ENCODE measurements at places on chromosomes 6 and 20. TPM values are rescaled to one million over a fixed set of nuclear protein-coding genes. Genes with fewer than 3 reads are reported as not detected.

DNA sequence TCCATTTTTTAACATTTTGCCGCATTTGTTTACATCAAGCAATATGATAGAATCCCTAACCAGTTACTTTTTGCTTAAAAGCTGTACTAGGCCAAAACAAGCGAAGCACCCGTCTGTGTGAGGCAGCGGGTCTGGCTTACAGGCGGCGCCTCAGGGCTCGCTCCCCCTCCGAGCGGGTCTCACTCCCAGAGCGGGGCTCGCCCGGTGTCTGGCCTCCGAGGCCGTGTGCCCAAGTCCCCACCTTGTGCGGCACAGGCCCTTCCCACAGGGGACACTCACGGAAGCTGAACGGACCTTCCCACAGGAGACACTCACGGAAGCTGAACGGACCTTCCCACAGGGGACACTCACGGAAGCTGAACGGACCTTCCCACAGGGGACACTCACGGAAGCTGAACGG lies 23.4 kb downstream of the ZBTB46 start:
- no peak overlapping the region for H3K27ac ChIP-seq
- DNase-seq = no peak
- peaks cover 5% of the 10 kb centered on the region for H3K36me3 ChIP-seq

- no peak for DNase-seq
- no peak overlapping the region for H3K4me3 ChIP-seq
- H3K4me1 ChIP-seq = peaks cover 33% of the 10 kb centered on the region
- H3K36me3 ChIP-seq = peaks cover 3% of the 10 kb centered on the region
- H3K27ac ChIP-seq = no peak overlapping the region
These were observed 42.6 kb downstream of the DSE start for GRCh38 chr6:116413357-116413756.

DNA sequence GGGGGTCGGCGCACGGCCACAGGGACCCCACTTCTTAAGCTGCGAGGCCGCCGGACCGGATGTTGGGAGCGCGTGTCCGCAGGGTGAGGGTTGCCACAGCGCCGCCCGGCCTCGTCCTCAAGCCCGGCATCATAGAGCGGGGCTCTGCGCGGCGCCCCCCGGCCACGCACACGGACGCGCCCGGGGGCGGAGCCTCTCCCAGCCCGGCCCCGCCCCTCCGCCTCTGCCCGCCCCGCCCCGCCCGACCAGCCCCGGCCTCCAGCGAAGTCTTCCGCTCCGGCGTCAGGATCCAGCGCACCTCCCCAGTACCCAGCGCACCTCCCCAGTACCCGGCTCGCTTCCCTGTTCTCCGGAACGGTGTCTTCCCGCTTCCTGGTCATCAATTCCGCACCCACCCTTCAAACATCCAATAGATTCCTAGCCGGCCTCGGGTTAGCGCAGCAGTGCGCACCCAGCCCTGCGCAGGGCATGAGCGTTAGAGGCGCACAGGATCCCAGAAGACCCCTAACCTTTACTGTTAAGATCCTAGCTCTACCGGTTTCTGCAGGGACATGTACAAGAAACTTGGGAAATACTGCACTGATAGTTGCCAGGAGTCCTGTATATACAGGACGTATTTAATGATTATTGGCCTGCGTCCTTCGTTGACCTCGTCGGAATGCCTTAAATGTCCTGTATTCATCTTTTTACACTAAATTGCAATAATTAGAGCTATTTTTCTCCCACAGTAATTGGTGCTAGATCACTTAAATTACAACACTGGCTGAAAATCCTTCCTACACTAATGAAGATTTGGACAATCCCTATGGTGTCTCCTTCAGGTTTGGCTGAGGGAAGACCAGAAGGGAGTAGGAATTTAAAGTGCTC lies 535 bp upstream of the DNAAF9 start:
- peak overlapping the region; percentile 94 for H3K4me3 ChIP-seq
- peaks cover 11% of the 10 kb centered on the region for H3K27me3 ChIP-seq
- peaks cover 28% of the 10 kb centered on the region for H3K4me1 ChIP-seq
- peak overlapping the region; percentile 68 for H3K27ac ChIP-seq
- H3K36me3 ChIP-seq = no peaks in the 10 kb centered on the region

DNA sequence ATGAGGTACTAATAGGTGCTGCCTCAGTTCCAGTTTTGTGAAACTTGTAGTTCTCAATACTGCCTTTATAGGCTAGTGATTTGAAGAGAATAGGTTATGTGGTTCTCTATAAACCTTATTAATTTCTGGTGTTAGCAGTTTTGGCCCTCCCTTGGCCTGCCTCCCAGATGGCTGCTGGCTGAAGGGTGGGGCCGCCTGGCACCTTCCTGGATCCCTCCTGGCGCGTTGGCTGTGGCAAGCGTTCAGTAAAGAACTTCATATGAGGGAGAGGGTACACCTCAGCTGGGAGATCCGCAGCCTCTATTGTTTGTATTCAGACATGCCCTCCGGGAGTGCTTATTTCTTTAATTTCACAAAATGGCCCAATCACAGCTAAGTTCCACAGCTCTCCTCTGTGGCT lies 51.9 kb downstream of the FAM120B start:
- H3K27ac ChIP-seq = no peak overlapping the region
- no peaks in the 10 kb centered on the region for H3K27me3 ChIP-seq
- H3K36me3 ChIP-seq = peaks cover 25% of the 10 kb centered on the region
- no peak overlapping the region for H3K4me3 ChIP-seq

GRCh38 chr20:1975291-1975690 lies 18.6 kb downstream of the PDYN start:
- no peaks in the 10 kb centered on the region for H3K36me3 ChIP-seq
- no peak overlapping the region for H3K4me3 ChIP-seq
- H3K4me1 ChIP-seq = peaks cover 10% of the 10 kb centered on the region
- H3K27ac ChIP-seq = no peak overlapping the region

GRCh38 chr6:100376103-100376502 lies 88.6 kb downstream of the SIM1 start:
- peaks cover 10% of the 10 kb centered on the region for H3K4me1 ChIP-seq
- no peaks in the 10 kb centered on the region for H3K36me3 ChIP-seq
- peaks cover 47% of the 10 kb centered on the region for H3K27me3 ChIP-seq
- no peak overlapping the region for H3K4me3 ChIP-seq
- DNase-seq = no peak
- H3K27ac ChIP-seq = no peak overlapping the region

Gene MCHR2
- not detected for total RNA-seq

Gene PET117
- total RNA-seq = 17.8 TPM

Gene HLA-DPB1
- 20.4 TPM for total RNA-seq

Gene CST2
- not detected for total RNA-seq

Gene PRICKLE4
- total RNA-seq = 4.1 TPM

Measured in neural crest cell (in vitro differentiated cells).